ENCODE measurements at places on chromosomes 13 and 19.

DNA sequence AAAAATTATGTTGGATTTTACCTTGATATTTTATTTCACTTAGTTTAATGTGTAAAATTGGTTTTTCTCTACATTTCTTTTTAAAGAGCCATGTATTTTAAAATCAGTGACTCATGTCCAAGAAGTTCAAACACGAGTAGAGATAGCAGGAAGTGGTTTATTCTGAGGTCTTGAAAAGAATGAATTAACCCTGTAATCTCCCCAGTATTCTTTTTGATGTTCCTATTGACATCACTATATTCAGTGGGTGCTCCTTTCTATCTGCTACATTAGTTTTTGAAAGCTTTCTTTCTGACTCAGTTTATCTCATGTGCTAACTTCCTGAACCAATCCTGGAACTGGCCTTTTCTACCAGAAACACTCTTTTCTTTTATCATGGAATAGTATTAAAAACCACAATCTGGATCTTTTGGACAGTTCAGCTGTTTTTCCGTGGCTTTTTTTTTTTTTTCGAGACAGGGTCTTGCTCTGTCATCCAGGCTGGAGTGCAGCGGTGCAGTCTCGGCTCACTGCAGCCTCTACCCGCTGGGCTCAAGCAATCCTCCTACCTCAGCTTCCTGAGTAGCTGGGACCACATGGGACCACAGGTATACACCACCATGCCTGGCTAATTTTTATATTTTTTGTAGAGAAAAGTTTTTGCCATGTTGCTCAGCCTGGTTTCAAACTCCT, 114.9 kb downstream of the PCCA start:
- peak; percentile 9 for DNase-seq

DNA sequence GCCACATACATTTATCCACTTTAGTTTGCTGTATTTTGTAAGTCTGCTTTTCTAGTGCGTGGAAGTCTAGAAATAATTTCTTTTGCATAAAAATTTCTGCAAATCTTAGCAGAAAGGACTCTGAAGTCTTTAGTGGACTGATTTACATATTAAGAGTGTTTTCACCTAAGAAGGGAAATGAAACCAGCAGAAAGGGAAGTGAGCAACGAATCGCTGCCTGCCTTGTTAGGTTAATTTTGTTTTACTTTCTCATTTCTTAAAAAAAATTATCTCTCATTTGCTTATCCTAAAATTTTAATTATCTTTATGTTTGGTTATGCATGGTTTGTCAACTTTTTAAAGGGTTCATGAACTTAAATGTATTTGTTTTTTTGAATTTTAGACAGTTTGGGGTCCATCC, 767 bp upstream of the GPR18 start:
- peak; percentile 70 for DNase-seq

DNA sequence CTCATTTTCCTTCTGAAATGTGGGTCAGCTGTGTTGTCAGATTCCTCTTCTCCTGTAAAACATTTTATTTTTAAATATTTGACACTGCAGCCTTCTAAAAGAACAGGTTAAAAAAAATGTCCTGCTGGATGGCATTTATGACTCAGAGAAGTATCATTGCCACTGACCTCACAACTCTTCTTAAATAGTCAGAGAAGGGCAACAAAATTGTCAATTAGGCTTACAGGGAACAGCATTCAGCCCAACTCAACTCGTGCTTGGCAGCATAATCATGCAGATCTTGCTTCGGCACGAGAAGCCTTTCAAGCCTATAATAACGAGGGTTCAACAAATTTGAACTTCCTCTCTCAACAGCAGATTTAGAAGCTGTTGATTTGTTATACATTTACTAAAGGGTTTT, 296.7 kb upstream of the DACH1 start:
- no peak for DNase-seq

- no peak for DNase-seq
Observed at GRCh38 chr13:35165205-35165604, 223.1 kb downstream of the NBEA start.

DNA sequence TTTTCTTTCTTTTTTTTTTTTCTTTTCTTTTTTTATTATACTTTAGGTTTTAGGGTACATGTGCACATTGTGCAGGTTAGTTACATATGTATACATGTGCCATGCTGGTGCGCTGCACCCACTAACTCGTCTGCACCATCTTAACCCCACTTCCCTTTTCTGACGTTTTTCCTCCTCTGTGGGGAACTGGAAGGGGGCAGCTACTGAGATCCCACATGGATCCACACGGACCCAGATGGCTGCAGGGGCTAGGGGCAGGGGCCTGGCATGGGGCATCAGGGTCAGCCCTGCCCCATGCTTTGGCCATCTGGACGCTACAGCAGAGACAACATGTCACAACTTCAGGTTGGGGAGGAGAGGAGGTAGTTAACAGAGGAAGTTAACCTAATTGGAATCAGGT, 54.3 kb downstream of the RUBCNL start:
- no peak for DNase-seq

DNA sequence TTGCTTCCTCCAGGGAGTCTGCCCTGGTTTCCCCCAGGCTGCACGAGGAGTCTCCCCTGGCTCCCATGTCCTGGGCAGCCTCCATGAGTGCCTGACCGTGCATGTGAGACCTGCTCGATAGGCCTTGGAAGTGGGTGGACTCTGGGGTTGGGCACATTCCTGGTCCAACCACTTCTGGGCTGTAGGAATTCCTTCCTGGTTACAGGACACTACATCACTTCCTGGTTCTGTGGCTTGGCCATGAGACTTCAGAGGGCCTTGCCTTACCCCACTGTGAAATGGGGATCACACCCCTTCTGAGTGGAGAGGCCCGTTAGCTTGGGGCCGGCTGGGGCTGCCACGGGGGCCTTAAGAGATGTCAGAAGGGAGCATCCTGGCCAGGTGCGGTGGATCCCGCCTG, 4.0 kb upstream of the ZNF628 start:
- DNase-seq: no peak

DNA sequence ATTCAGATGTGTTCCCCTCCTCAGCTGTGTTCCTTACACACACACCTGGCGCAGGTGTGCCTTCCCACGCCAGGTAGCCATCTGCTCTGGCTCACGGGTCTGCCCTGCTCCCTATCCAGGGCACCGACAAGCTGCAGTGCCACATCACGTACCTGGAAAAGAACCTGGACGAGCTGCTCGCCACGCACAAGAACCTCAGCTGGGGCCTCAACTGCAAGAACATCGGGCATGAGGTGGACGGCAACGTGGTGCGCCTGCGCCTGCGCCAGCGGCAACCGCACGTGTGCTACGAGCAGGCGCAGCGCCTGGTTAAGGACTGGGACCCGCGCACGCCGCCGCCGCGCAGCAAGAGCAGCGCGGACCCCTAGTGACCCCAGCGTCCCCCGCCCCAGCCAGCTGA, 26.5 kb upstream of the CASP14 start:
- DNase-seq: no peak

DNA sequence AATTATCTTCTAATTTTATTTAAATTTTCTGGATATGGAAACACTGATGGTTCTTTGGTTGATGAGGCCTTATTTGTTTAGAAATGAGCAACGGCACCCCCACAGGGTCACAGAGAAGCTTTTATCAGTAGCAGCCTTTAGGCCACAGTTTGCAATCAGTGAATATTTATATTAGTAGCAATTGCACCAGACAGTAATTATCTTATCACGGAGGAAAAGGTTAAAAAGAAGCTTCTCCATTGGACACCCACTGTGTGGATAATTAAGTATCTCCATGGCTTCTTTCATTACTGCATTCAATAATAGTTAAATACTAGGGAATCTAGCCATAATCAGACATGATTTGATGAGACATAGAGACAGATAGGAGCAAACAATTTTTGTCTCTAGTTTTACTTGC, 2099.2 kb upstream of the PCDH20 start:
- DNase-seq: no peak

DNA sequence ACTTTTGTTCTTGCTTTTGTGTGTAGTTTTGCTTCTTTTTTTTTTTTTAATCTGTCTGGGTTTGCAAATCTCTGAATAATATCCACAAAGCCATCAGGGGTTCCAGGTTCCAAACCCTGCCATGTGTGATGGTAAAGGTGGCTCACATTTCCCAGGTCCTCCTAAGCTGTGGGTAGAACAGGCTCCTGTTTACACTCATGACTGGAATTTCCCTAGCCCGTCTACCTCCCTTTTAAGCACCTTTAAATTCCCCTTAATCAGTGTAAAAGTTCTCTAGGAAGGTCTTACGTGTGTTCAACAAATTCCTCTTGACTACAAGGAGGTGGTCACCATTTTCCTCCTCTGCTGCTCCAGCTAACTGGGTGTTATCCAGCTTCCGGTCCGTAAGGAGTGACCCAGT, 62.8 kb downstream of the EFNB2 start:
- DNase-seq: no peak

DNA sequence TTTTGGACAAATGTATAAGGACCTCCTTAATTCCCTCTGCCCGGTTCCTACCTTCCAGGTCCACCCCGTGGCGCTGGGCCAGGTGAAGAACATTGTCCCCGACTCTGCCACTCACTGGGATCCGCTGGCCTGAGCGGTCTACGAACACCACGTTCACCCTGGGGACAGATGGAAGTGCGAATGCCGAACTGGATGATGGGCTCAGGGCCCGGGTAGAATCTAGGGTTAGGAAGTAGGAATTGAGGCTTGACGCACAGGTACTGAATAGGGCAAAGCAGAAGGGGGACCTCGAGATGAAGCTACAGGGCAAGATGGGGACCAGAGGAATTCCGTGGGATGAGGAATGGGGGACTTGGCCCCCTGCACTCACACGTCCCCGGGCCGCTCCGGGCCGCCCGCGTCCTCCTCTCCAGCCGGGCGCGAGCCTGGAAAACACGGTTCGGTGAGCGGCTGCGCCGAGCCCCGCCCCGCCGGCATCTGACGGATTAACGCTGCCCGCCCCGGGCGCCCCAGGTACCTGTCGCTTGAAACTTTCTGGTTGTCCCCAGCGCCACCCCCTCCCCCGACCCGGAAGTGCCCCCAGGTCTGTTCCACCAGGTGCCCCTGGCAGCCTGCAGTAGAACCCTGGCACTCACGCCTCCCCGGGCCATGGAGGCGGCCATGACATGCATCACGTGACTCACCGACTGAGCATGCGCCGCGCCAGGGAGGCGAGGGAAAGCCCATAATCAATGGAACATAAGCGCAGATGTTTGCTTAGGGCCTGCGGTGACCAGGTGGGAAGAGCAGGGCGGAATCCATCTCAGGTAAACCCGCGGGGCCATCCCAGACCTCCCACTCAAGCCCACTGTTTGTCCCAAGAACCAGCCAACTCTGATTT, at the start of gene FDX2:
TSS of gene FDX2 (minus strand) at position 681 of the 880 bp plus-strand sequence. CDS start at position 662, 19 bp downstream.
- peak; percentile 91 for DNase-seq

DNA sequence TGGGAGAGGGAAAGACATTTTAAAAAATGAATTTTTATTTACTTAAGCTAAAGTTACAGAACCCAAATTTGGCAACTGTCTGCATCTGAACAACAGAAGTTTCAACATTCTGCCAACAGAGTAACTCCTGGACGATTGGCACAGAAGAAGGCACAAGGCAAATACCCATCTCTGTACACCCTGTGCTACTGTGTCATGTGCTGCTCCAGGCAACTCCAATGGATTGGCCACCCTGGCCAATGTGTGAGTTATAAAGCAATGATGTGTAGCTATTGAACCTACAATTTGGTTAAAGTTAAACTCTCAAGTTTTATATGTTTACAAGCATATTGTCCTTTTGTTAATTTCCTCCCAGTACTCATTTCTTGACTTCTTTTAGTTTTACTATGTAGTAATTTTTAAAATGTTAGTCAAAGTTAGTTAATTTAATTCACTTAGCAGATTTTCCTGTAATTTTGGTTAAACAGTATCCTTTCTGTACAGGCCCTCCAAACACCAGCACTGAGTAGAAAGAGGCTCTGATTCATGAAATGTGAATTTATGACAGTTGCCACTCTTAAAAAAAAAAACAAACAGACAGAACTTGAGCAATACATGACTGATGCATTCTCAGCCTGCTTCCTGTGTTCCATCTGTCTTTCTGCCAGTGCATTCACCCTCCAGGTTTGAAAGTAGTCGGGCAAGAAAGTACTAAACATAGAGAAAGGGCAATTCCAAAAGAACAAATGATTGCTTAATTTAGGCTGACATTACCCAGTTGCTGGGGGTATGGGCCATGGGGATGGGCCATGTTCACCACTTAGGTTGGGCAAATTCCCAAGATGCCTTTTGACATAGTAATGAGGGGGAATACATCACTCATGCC, 5.9 kb downstream of the STARD13 start:
- DNase-seq: no peak

- peak; percentile 57 for DNase-seq
Observed at GRCh38 chr19:33819880-33820781, 23.5 kb downstream of the KCTD15 start.

DNA sequence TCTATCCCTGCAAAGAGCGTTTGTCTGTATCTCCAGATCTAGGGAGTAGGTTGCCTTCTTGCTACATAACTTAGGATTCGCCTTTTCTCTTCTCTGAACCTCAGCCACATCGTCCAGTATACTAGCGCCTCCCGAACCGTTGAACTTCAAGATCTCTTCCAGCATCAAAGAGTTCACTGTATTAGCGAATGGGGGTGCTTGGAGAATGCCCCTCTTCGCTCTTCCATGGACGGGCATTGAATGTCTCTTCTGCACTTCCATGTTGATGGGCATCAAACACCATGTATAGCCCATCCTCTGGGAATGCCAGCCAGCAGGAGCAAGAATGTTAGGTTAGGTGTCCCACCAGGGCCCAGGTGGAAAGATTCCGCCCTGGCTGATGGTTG, 575 bp upstream of the OXGR1 start:
- no peak for DNase-seq

- DNase-seq: no peak
Observed at GRCh38 chr13:85347251-85347650, 452.0 kb downstream of the SLITRK6 start.

- DNase-seq: no peak
Observed at GRCh38 chr13:103615771-103616170, 549.6 kb upstream of the SLC10A2 start.

DNA sequence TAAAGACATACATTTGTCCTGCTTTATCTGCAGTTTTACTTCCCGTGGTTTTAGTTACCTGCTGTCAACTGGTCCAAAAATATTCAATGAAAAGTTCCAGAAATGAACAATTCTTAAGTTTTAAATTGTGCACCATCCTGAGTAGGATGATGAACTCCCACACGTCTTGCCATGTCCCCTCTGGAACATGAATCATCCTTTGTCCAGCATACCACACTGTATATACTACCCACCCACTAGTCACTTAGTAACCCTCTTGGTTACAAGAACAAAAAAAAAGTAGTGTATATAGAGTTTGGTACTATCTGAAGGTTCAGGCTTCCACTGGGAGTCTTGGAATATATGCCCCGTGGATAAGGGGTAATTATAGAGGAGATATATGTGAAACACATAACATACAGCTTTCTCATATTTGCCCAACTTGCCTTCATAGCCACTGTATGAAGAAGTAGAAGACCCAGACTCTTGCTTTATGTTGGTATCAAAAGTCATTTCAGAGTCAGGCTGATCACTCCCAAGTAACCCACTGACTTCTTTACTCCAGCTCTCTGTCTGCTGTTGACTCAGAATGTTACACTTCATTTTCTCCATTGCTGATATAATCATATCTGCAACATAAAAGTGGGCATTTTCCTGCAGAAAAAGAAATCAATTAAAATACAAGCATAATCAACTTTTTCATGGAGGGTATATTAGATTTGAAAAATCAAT, 19.3 kb downstream of the RUBCNL start:
- DNase-seq: no peak

GRCh38 chr13:108948251-108948671, 318.9 kb downstream of the MYO16 start:
- no peak for DNase-seq

- DNase-seq: no peak
Observed at GRCh38 chr19:31969016-31969415, 376.4 kb upstream of the ZNF507 start.

Measured in GM12865 (cell line).